Fibroblast of lung (primary cell): ENCODE measurements at places on chromosomes 2 and 18. TPM values are rescaled to one million over a fixed set of nuclear protein-coding genes. Genes with fewer than 3 reads are reported as not detected.

The C2orf74 gene
- 11.1 and 44.0 TPM in 2 replicates for polyA plus RNA-seq

The CFLAR gene
- 24.9 and 39.3 TPM in 2 replicates for polyA plus RNA-seq

The GKN2 gene
- not detected in 2 replicates for polyA plus RNA-seq

The DYNAP gene
- not detected in 2 replicates for polyA plus RNA-seq

The CDK15 gene
- polyA plus RNA-seq: 2.3 and 6.0 TPM in 2 replicates

The SNED1 gene
- polyA plus RNA-seq: 10.1 and 27.2 TPM in 2 replicates

The TMEM200C gene
- polyA plus RNA-seq: 0.02 and 0.10 TPM in 2 replicates

The SEPTIN10 gene
- polyA plus RNA-seq: 91.1 and 99.4 TPM in 2 replicates

The NTSR2 gene
- not detected in 2 replicates for polyA plus RNA-seq

The ANKRD30BL gene
- not detected in 2 replicates for polyA plus RNA-seq

The CRYGC gene
- polyA plus RNA-seq: not detected in 2 replicates

The IWS1 gene
- 47.4 and 56.0 TPM in 2 replicates for polyA plus RNA-seq

The MTLN gene
- polyA plus RNA-seq: 12.3 and 14.4 TPM in 2 replicates

The ASPRV1 gene
- 0.08 and 0.10 TPM in 2 replicates for polyA plus RNA-seq

The UGT1A9 gene
- not detected in 2 replicates for polyA plus RNA-seq

The MROH2A gene
- not detected in 2 replicates for polyA plus RNA-seq

The RESP18 gene
- polyA plus RNA-seq: not detected in 2 replicates

The ADAM23 gene
- 2.7 and 9.5 TPM in 2 replicates for polyA plus RNA-seq

The BCL2 gene
- polyA plus RNA-seq: 1.4 and 1.5 TPM in 2 replicates

The IRS1 gene
- polyA plus RNA-seq: 14.3 and 24.0 TPM in 2 replicates

The L3MBTL4 gene
- 0.02 and 0.06 TPM in 2 replicates for polyA plus RNA-seq

The HOXD12 gene
- polyA plus RNA-seq: not detected in 2 replicates

The MAP3K19 gene
- polyA plus RNA-seq: not detected in 2 replicates

The PPP1R1C gene
- 0.57 and 0.70 TPM in 2 replicates for polyA plus RNA-seq

The POTEC gene
- not detected in 2 replicates for polyA plus RNA-seq

The AOX1 gene
- polyA plus RNA-seq: 39.4 and 49.9 TPM in 2 replicates

The ARL6IP6 gene
- 53.9 and 54.8 TPM in 2 replicates for polyA plus RNA-seq

The LBH gene
- 320 and 604 TPM in 2 replicates for polyA plus RNA-seq

The SH3RF3 gene
- 8.3 and 9.5 TPM in 2 replicates for polyA plus RNA-seq

The INHBB gene
- 0.01 TPM in 1 of 2 replicates, not detected in the other for polyA plus RNA-seq

The FEV gene
- not detected in 2 replicates for polyA plus RNA-seq

The CAPN14 gene
- polyA plus RNA-seq: 0.05 and 0.07 TPM in 2 replicates

The MARCO gene
- polyA plus RNA-seq: not detected in 2 replicates

The ASAP2 gene
- 19.9 and 24.0 TPM in 2 replicates for polyA plus RNA-seq

The CNDP1 gene
- polyA plus RNA-seq: not detected in 2 replicates

The CLIP4 gene
- 39.9 and 40.3 TPM in 2 replicates for polyA plus RNA-seq

The KCNG2 gene
- 0.42 and 0.53 TPM in 2 replicates for polyA plus RNA-seq

The IL1A gene
- polyA plus RNA-seq: 0.07 and 0.09 TPM in 2 replicates

The SP140 gene
- 0.17 and 0.60 TPM in 2 replicates for polyA plus RNA-seq

The IKZF2 gene
- polyA plus RNA-seq: 4.9 and 6.4 TPM in 2 replicates

The LRRTM4 gene
- 0.05 TPM in 1 of 2 replicates, not detected in the other for polyA plus RNA-seq

The C2orf78 gene
- polyA plus RNA-seq: not detected in 2 replicates

The PROKR1 gene
- polyA plus RNA-seq: not detected in 2 replicates

The RAMP1 gene
- polyA plus RNA-seq: 3.2 and 3.3 TPM in 2 replicates

The ANKRD23 gene
- polyA plus RNA-seq: 0.41 and 0.70 TPM in 2 replicates

The SANBR gene
- polyA plus RNA-seq: 7.7 and 7.9 TPM in 2 replicates

The CCDC148 gene
- polyA plus RNA-seq: 0.61 and 1.2 TPM in 2 replicates

The TMEM37 gene
- polyA plus RNA-seq: 0.50 and 0.75 TPM in 2 replicates

The OSR1 gene
- polyA plus RNA-seq: 11.3 and 14.7 TPM in 2 replicates

The HOXD8 gene
- 0.05 TPM in 1 of 2 replicates, not detected in the other for polyA plus RNA-seq

The FBXO15 gene
- polyA plus RNA-seq: 0.75 and 0.77 TPM in 2 replicates

The RAB17 gene
- 0.09 and 0.22 TPM in 2 replicates for polyA plus RNA-seq

The KANSL1L gene
- polyA plus RNA-seq: 5.5 and 7.3 TPM in 2 replicates

The SAG gene
- not detected in 2 replicates for polyA plus RNA-seq

The MARCHF4 gene
- 3.6 and 7.3 TPM in 2 replicates for polyA plus RNA-seq

The CHRNG gene
- polyA plus RNA-seq: not detected in 2 replicates
